SK-N-SH treated with all-trans-retinoic acid at 6 μM for 48 hours (cell line): ENCODE measurements at places on chromosomes 4 and X.

GRCh38 chr4:13544606-13545393 lies 492 bp upstream of the NKX3-2 start:
- ATAC-seq: peak; percentile 83

DNA sequence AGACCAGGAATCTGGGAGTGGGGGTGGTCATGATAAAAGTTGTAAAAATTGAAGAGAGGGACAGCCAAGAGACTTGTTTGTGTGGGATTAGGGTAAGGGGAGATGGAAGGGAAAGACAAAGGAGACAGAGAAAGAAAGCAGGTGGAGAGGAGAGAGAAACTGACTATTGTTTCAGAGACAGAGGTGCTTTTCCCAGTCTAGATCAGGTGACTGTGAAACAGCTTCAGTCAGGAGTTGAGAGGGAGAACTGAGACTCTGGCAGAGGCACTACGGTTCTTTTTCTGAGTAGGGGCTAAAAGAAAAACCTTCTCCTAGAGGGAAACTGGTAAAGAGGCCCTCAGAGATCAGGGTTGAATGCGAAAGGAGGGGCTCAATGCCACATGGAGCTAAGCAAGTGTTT lies 106.4 kb downstream of the KDR start:
- no peak for ATAC-seq

- no peak for ATAC-seq
Measured at GRCh38 chrX:40310016-40310415, 212.3 kb upstream of the BCOR start.

DNA sequence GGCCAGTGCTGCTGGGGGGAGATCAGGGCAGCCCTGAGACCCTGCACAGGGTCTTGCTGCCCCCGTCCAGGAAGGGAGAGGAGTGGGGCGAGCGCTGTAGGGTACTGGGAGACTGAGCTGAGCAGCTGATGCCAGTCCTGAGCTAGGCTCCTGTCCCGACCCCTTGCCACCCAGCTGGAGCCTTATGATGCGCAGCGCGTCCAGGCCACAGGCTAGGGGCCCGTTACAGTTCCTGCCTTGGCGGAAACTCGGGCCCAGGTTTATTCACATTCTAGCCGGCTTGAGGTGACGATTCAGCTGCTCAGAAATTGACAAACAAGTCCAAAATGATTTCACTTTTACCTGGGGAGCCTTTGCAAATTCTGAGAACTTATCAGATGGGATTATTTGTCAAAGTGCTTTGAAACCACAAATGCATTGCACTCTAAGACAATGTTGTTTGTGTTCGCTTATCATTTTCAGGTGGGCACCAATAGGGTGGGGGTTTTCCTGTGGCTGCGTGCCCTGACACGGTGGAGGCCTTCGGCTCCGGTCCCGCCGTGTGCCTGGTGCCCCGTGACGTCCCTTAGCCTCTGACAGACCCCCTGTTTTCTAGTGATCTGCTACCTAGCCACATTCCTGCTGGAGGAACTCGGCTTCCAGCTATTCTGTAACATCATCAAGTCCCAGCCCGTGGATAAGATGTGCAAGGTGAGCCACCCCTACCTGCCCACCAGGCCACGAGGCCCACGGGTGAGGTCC lies 18.9 kb downstream of the CFAP99 start:
- no peak for ATAC-seq

GRCh38 chrX:119398974-119399771 lies at the start of gene SLC25A43:
Gene SLC25A43, plus strand, starts transcription at chrX:119399336. Its CDS starts 68 bp downstream, at chrX:119399404.
- ATAC-seq: peak; percentile 86

DNA sequence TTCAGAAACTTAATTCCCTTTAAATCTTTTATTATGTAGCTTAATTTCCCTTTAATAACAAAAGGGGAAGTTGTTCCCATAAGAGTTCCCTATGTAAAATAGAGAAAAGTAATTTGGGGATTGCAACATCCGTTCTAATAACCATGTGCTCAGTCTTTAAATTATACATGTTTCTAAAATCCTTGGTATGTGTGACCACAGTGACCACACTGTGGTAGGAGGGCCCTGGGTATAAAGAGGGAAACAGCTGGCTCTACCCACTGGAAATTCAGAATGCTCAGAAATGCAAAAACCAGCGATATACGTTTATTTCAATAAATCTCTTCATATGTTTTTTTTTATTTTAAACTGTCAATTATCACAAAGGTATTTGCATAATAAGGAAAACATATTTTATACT lies 219.1 kb downstream of the FGF13 start:
- no peak for ATAC-seq

GRCh38 chr4:6825403-6825802 lies 42.9 kb downstream of the KIAA0232 start:
- no peak for ATAC-seq

DNA sequence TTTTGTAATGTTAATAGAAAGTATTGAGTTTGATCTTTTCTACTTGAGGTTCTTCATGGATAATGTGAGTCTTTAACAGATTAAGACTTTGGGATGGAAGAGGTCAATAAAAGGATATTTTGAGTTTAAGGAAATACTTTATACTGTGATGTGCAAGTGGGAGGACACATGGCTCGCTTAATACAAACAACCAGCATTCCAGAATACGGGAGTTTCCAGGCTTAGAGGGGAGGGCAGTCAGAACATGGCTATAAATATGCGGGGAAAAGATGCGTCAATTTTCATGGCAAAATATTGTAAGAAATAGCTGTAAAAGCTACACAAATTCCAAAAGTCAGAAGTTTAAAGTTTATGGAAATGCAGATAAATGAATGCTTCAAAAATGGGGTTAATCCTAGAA lies 192.3 kb downstream of the AASDH start:
- no peak for ATAC-seq
